Ovary (tissue), 10 donors: ENCODE measurements at places on chromosomes 6 and 20.

- DNase-seq: peak; percentile 39
Measured at GRCh38 chr20:13220194-13220903, 725 bp upstream of the ISM1 start.

DNA sequence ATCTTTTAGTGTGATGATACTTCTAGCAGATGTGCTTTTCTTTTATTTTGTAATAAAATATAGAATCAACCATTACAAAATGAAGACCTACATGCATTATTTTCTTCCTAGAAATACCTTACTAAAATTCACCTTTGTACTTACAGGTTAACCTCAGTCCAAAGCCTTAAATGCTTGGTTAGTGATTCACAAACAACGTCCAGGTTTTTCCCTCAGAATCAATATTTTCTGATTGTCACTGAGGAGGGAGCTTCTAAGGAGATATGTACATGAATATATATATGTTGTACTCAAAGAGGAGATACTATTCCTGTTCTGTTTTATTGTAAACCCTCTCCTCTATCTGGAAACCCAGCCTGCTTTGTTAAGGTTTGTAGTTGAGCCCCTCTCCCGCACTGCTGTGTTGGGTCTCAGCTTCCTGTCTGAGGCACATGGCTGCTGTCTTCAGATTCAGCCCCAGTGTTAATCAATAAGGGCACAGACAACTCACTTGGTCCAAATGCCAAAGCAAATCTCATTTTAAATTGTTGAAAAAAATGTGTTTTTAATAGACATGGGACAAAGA is 33.9 kb upstream of the HS3ST5 start:
- DNase-seq: no peak

DNA sequence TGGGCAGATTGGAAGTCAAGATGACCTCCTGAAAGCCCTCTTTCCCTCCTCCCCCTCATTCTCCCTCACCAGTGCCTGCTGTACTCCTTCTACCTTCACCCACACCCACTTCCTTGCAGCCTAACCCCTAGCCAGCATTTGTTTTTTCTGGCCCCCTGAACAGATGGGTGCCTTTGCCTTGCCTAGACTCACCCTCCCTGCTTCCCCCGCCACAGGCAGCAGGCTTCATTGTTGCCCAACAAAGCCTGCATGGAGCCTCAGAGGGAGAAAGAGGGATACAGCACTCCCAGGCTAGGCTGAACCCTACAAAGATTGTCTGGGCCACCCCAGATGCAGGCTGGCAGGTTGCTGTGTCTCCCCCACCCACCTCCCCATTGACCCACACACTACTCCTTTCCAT is 2.7 kb downstream of the MOCS1 start:
- DNase-seq: no peak

DNA sequence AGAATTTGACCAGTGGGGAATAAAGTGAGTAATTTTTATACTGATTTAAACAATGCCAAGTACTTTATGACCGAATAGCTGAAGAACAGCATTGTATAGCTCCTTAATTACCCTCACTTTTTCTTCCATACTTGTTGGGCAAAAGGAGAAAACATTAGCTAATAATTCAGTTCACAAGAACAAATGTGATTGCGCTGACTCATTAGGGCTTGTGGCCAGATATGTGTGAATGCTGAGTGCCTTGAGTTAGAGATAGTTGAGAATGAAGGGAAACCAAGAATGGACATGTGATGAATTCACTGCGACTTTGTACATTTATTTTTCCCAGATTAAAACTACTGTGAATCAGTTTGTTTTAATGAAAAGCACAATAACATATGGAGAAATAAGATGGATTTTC is 669.4 kb downstream of the TFAP2A start:
- no peak for DNase-seq

- no peak for DNase-seq
Measured at GRCh38 chr20:25549843-25550477, 35.4 kb downstream of the NINL start.

DNA sequence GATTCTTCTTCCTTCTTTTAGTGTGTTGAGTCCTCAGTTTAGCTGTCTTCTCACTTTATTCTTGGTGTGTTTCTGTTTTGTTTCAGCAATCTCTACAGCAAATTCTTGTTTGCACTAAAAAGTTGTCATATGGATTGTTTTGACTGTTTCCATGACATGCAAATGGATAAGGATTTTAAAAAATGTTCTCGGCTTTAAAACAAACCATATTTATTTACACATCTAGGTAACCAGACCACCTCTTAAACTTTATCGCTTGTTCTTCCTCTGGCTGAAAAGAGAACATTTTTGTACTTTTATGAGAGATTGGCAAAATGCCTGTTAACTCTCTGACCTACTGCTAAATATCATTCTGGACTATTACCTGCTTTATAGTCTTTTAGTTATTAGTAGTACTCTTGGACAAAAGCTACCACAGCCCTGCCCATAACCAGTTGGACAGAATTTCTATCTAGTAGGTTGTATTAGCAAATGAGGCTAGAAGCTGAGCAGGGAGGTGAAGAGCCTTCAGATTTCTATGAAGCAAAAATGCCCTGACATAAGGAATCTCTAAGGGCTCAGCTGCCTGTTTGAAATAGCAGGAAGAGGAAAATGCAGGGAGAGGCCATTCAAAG is 268.3 kb downstream of the CD109 start:
- DNase-seq: no peak

GRCh38 chr20:50146214-50146613 is 7.3 kb downstream of the PEDS1 start:
- DNase-seq: no peak

DNA sequence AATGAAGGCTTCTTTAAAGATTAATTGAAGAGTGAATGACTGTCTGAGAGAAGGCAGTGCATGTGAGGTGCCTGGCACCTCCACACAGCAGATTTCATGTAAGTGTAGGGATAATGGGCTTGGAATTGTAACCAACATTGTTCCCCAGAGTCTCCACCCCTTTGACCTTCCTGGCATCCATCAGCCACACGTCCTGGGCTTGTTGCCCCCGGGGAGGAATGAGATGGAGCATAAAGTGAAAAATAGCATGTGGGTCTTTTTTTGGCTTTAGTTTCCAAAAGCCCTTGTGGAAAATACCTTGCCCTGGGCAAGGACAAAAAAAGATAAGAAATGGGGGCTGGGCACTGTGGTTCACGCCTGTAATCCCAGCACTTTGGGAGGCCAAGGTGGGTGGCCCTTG is 242.2 kb upstream of the ECI2 start:
- no peak for DNase-seq

GRCh38 chr6:139473231-139473701 is 98.8 kb upstream of the CITED2 start:
- DNase-seq: peak; percentile 51

GRCh38 chr6:83914953-83915352 is 55.5 kb downstream of the CYB5R4 start:
- no peak for DNase-seq

DNA sequence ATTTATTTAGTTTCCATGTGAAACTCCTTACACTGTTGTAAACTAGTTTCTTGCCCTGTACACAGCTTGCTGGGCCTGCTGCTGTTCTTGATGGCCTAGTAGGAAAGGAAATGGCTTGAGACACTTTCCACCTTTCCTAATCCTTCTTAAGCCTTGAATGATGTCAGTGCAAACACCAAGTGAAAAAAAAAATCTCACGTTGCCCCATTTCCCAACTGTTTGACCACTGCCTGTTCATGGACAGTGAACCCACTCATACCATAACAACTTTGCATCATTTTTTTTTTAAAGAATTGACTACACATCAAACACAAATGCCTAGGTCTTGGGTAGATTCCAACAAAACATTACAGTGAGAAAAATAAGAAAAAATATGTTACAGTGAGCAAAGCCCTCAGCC is 653.6 kb upstream of the FLRT3 start:
- no peak for DNase-seq

DNA sequence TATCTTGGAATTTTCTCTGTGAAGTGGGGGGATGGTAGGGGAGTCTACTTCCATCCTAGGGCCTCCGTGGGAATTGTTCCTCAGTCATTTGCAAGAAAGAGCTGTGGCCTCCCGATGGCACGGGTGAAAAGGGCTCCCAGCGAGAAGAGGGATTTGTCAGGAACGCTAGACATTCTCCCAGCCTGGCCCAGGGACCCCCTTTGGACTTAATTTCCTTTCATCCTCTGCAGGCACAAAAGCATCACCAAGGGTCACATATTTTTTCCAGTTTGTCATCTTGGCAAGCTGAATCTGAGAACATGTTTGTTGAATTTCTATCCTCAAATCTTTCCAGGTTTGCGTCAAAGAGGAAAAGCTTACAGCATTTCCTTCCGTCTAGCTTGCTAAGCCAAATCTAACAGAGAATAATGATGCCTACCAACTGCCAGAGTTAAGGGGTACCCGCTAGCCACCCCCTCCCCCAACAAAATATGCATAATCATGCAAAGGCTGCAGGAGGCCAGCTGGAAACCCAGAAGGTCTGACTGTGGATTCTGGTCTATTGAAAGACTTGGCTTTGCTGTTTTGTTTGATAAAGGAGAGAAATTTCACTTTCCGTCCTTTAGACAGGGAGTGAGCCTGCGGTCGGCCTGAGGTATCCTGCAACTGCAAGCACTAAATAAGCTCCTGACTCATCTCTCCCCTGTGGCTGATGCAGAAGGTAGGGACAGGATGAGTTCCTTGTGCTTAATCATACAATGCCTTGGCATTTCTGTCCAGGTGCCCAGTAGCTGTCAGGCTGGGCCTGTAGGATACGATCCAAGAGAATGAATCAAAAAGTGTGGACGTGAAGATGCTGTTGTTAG is 23.1 kb downstream of the PSMG4 start:
- DNase-seq: peak; percentile 26

GRCh38 chr6:137637121-137637520 is 142.9 kb upstream of the OLIG3 start:
- DNase-seq: peak; percentile 46

GRCh38 chr20:63745424-63745805 is 5.8 kb downstream of the SLC2A4RG start:
- DNase-seq: no peak

DNA sequence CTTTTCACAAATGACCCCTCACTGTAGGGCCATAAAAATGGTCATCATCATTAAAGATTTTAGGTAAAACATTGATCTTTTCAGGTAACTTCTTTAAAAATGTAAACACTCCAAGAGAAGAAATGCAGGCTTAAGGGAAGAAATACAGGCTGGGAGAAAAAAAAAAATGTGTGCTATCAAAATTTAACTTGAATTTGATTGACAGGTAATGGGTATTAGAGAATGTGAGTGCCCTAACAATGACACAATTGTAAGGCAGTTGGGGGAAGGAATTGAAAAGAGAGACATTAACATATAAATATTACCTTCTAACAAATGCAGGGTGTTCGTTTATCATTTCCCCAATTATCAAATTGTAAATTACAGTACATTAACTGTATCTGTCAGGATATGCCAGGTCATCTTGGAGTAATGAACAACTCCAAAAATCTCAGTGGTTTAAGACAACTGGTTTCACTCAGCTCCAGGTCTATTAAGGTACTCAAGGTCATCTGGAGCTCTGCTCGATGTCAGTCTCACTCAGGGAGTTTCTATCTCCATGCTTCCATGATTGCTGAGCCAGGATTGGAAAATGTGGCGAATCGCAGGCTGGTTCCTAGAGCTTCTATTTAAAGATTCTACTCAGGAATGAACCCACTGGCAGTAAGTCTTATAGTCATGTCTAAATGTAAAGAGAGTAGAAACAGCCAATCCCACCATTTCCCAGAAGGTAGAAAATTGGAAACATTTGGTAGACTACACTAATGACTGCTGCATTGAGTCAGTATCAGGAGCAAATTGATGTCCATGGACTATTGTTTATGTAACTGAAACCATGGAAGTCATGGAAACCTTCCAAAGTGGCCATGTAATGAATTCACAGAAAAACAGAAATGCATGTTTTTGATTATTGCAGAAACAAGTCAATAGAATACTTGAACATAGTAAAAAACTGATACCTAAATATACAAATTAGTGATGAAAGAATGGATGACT is 55.6 kb downstream of the FRK start:
- no peak for DNase-seq

DNA sequence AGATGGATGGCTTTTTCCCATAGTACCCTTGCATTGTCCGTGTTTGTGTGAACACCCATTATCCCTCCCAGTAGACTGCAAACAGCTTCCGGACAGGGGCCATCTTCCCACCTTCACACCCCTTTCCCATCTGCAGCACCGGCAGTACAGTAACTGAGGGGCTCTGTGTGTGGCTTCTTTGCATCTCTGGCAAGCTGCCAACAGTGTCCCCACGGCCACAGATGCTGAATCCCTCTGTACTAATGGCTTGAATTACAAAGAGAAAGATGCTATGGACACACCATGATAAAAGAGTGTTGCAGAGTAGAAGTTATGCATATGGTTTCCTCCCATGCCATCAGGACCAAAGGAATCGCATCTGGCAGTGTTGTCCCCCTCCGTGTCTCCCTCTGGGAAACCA is 101.1 kb upstream of the CDYL start:
- DNase-seq: no peak

- DNase-seq: no peak
Measured at GRCh38 chr6:45956663-45957062, 59.0 kb downstream of the CLIC5 start.

- no peak for DNase-seq
Measured at GRCh38 chr6:138264372-138264880, 46.1 kb upstream of the PBOV1 start.

GRCh38 chr6:12458558-12458957 is 168.4 kb downstream of the EDN1 start:
- DNase-seq: no peak

DNA sequence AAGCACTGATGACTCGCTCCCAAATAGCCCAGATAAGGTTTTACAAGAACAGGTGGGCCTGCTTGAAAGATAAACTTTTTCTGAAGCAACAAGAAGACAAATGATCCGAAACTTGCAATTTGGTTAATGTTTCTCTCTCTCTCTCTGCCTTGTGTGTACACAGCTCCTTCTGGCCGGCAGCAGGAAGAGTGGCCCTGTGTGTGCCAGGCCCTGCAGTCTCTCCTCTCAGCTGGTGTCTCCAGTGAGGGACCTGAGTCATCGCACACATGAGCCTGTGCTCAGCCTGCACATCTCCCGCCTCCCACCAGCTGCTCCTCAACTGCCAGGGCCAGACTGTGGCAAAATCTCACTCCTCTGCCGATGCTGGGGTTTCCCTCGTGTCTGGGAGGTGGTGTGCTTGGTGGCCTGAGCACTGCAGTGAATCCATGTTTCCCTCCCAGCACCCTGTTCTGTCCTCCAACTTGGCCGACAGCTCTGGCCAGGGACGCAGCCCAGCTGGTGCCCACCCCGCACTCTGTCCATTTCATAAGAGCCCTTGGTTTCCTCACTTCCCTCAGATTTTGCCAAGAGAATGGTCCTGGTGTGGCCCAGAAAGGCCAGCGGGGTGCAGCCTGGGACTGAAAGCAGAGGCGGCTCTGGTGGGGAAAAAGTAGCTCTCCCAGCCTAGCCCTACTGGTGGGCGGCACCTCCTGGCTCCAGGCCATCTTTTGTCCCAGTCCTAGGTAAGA is 49.4 kb downstream of the ERMARD start:
- DNase-seq: peak; percentile 31

GRCh38 chr6:66896415-66896814 is 1189.4 kb upstream of the EYS start:
- DNase-seq: no peak

GRCh38 chr6:43455531-43456428 is at the start of gene DLK2:
TSS of gene DLK2 (minus strand) at chr6:43455548. CDS start at chr6:43454825, 723 bp downstream.
- DNase-seq: no peak
